AG10803 (cell line): ENCODE measurements at places on chromosomes 13 and 19.

DNA sequence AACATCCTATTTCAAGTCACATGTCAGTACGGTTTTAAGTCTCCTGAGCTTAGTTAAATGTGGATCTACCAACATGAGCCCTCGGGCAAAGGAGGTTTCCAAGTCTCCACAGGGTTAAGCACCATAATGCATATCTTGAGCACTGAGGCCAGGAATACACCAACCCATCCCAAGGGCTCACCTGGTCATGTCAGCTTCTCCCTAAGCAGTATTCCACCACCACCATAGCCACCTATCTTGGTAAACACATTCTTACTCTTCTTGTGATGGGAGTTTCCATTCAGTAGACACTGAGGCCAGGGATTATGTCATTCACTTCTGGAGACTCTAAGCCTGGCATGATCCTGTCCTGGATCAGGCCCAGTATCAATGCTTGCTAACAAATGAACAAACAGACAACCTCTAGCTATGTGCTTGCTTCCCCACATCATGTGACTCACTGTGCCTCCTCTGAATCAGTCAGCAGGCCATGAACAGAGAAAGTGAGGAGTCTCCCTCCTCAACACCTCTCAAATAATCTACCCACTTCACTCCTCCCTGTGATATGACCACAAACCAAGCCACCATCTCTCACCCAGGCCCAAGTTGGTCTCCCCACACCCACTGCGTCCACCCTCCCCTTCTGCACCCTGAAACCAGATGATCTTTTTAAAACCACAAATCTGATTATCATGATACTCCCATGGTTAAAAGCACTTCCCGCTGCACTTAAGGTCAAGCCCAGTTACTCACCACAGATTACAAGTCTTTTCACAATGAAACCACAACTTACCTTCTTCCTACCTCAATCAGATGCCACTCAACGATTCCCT is 5.8 kb downstream of the PEG3 start:
- DNase-seq: no peak

DNA sequence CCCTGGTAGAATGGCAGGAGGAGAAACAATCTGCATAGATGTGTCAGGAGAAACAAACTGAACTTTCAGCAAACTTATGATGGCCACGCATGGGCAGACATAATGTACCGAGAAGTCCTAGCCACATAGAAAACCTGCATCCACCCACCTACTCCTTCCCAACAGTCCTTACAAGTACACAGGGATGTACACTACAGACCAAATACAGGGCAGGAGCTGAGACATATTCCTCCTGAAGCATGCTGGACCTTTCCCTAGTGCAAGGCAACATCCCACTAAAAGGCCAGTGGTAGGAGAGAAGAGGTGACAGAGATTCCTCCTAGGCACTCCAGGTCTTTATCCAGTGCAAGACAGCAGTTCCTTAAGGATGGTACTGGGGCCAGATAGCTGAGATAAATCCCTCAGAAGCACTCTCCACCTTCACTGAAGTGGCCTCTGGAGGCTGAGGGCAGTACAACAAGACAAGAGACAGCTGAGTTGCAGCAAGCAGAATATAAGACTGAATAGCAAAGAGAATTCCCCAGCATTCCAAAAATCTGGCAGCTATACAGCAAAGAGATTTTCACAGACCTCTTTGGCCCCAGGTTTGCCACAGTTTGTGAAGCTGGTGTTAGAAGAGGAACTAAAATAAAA is 18.3 kb downstream of the VWA8 start:
- DNase-seq: peak; percentile 74

GRCh38 chr13:45231305-45231704 is 30.5 kb upstream of the KCTD4 start:
- DNase-seq: peak; percentile 38

GRCh38 chr19:38263689-38264485 is 486 bp upstream of the SPINT2 start:
- peak; percentile 81 for DNase-seq

GRCh38 chr13:112442483-112443090 is 66.4 kb downstream of the SPACA7 start:
- no peak for DNase-seq

- DNase-seq: no peak
These were observed 71.9 kb downstream of the DCLK1 start for GRCh38 chr13:36059321-36059720.

DNA sequence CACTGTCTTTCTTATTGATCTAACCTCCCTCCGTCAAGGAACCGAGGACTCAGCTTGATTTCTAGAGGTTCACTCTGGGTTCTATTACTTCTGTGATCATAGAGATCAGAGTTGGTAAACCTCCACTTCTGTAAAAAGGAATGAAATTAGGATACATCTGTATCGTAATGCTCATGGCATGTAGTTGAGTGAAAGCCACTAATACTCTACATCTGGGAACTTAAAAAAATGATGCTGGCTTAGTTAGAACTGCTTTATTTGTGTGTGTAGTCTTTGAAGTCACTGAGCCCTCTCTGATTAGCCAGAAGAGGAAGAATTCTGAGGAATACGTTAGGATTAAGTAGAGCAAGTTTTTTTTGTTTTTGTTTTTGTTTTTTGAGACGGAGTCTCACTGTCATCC is 140.8 kb downstream of the GGACT start:
- DNase-seq: peak; percentile 40

GRCh38 chr19:31910224-31910623 is 435.2 kb upstream of the ZNF507 start:
- DNase-seq: no peak

DNA sequence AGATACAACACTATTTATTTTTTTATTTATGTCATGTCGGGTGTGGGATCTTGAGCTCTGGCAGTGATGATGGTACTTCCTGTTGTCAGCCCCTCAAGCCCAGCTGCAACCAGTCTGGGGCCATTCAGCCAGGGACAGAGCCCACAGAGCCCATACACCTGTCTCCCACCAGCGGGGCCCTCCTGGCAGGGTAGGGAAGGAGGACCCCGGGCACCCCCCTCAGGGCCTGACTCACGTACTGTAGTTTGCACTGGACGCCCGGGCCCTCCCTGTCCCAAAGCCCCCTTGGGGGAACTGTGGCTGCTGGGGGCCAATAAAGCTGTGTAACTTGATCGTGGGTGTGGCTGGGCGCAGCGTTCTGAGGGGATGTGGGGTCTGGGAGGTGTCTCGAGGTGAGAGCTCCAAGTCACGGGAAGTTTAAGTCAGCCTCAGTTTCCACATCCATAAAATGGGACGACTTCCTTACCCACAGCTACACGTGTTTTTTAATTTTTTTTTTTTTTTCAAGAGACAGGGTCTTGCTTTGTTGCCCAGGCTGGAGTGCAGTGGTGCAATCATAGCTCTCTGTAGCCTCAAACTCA is 9.5 kb downstream of the ATG4D start:
- DNase-seq: no peak

DNA sequence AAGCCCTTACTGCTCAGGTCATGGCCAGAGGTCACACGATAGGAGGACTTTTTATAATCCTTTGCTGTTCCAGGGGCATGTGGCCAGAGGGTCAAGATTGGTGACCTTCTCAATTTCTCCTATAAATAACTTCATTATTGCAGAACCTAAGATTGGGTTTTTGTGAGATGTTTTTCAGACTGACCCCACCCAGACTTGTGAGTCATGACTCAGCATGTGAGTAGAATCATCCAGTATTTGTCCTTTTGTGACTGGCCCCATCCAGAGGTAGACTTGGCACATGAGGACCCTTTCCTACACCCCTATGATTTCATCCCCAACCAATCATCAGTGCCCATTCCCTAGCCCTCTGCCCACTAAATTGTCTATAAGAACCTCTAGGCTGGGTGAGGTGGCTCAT is 84.5 kb upstream of the ABCC4 start:
- DNase-seq: no peak

GRCh38 chr13:94966422-94966955 is 254.1 kb upstream of the SOX21 start:
- no peak for DNase-seq

DNA sequence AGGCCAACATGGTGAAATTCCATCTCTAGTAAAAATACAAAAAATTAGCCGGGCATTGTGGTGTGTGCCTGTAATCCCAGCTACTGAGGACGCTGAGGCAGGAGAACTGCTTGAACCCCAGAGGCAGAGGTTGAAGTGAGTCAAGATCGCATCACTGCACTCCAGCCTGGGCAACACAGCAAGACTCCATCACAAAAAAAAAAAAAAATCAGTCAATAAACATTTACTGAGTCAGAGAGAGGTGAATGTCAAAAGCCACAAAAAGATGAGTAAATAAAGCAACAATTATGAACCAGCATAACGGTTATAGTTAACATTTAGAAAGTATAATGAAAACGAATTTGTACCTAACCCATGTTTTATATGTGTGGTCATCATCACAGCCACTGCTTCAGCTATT is 23.1 kb downstream of the PSPC1 start:
- no peak for DNase-seq

DNA sequence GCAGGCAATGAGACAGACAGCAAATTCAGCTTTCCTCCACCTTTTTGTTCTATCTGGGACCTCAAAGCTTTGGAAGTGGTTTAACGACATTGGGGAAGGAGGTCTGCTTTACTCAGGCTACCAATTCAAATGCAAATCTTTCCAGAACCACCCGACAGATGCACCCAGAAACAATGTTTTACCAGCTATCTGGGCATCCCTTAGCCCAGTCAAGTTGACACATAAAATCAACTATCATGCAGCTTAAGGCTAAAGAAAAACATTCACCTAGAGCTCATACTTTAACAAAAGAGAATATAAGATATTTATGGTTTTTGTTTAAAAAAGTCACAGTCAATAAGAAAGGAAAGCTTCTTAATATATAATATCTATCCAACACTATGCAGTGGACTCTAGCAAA is 246.0 kb downstream of the NALCN start:
- DNase-seq: no peak

DNA sequence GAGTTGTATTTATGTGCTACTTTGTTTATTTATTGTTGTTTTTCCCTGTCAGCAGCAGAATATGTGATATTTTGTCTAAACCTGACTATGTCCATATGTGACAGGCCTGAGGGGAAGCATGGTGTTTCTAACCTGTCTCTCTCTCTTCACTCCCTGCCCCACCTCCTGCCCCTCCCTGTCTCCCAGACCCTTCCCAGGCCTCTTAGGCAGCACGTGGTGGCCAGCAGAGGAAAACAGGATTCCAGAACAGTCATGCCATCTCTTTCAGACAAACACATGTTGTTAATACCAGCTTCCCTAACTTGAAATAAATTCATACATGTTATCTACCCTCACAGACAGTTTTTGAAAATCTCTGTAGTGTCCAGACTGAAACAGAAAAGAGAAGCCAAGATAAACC is 31.0 kb upstream of the ATP11A start:
- DNase-seq: peak; percentile 6

GRCh38 chr13:36820222-36820621 is 1.2 kb downstream of the RFXAP start:
- DNase-seq: no peak

- no peak for DNase-seq
These were observed 229.5 kb downstream of the UQCRFS1 start for GRCh38 chr19:28983430-28983829.

DNA sequence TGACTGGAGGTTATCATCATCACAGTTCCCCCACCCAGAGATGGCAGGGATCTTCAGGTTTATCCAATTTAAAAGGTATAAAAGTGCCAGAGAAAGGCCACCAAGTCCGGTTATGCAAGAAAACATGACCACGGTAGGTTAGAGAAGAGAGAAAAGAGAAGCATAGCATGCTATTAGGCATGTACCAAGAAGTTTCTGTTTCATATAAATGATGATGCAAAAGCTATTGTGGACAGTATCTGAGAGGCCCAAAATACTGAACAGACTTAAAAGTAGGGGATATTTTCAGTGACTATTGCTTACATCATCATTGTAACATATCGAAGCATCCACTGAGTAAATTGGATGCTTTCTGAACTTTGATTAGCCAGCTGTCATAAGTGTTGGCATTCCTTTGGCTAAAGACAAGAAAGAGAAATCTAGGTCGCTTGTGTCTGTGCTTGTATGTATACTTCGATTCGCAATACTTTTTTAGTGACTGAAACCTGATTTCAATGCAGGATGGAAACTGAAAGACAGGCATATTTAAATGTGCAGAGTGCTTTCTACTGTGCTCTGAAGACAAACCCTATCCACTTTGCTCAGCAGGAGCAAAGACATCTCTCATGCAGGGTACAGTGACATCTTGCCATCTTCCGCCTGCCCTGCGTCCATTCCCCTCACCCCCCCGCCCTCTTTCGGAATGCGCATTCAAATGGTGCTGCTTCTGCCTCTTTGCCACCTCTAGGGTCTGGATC is 180.3 kb downstream of the SHISA2 start:
- DNase-seq: no peak

DNA sequence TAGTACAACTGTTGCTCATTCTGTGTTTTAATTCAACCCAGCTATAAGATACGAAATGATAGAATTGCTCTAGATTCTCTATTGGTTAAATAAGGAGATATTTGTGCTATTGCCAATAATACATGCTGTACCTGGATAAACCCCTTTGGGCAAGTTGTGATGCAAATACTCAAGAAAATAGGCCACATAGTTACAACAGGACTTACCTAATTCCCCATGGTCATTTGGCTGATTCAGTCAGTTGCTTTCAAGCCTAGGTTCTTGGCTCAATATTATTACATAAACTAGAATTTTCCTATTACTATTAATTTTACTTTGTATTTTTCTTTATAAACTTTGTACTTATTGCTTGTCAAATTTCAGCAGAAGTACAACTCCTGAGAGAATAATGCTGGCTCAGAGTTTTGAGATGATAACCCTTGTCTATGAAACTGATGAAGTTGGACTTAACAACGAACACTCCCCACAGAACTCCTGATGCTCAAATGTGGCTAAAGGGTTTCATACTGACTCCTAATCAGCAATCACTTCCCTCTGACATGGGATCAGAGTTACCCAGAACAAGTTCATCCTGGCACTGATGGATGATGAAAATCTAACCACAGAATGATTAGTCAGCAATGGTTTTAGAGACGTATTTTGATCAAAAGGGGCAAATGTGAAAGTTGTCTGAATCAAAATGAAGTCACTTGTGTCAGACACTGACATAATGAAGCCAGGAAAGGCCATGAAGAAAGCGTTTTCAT is 221.1 kb downstream of the ITGBL1 start:
- DNase-seq: no peak

GRCh38 chr13:80754441-80754840 is 413.5 kb upstream of the SPRY2 start:
- no peak for DNase-seq

DNA sequence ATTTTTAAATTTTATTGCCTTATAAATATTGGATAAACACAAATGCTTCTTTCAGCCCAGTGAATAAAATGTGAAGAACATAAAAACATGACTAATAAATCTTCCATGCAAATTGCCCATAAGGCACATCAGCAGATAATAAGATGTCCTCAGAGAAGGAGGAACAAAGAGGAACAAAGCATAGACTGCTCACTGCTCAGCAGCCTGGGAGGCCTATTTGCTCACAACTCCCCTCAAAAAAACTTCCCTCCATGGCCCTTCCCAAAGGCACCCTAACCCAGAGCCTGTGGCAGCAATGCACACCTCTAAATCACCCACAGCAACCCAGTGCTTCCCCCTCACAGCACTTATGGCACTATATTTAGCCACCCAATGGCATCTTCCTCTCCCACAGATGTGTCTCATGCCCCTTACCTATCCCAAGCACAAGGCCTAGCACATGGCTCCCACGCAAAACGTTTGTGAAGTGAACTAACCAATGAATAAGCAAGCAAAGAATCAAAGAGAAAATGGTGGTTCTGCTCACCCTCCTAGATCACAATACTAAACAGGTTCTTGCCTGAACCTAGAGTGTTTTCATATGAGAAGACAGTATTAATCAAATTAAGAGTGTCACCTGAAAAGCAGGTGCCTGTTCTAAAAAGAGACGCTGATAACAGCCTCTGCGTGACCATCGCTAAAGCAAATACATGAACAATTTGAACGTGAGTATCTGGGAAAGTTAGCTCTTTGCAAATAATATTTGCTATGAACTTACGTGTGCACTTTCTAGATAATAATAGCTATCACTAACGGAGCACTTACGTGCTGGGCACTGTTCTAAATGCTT is 96.9 kb downstream of the TBC1D4 start:
- DNase-seq: no peak
